ENCODE measurements at places on chromosomes 5 and 9. TPM values are rescaled to one million over a fixed set of nuclear protein-coding genes. Genes with fewer than 3 reads are reported as not detected.

Gene LHX3
- 0.16 TPM for total RNA-seq

Gene DYNC2I2
- 3.2 TPM for total RNA-seq

Gene MEIKIN
- not detected for total RNA-seq

Gene IL13
- total RNA-seq: not detected

Gene TEX48
- not detected for total RNA-seq

Gene SHC3
- not detected for total RNA-seq

Gene COMMD10
- total RNA-seq: 27.6 TPM

Gene ACTBL2
- not detected for total RNA-seq

Gene DBH
- 1.7 TPM for total RNA-seq

Gene FOXD4
- total RNA-seq: not detected

Gene C9orf78
- 145 TPM for total RNA-seq

Gene PRUNE2
- not detected for total RNA-seq

Gene IL3
- total RNA-seq: not detected

Gene PCDHB6
- total RNA-seq: not detected

Gene SLC28A3
- not detected for total RNA-seq

Gene SPINK13
- total RNA-seq: not detected

Gene TMEM215
- not detected for total RNA-seq

Gene GRIN1
- not detected for total RNA-seq

Gene TAL2
- not detected for total RNA-seq

Gene ZNF79
- 4.3 TPM for total RNA-seq

Gene GAPT
- total RNA-seq: not detected

Gene CDC20B
- total RNA-seq: not detected

Gene ADAMTSL2
- total RNA-seq: 1.3 TPM

Gene CCDC152
- total RNA-seq: 1.2 TPM

Gene CA9
- not detected for total RNA-seq

Gene LCN15
- not detected for total RNA-seq

Gene SLC36A1
- 2.8 TPM for total RNA-seq

Gene GPR151
- total RNA-seq: not detected

Gene ACOT12
- 0.44 TPM for total RNA-seq

Gene CDKN2B
- total RNA-seq: not detected

Gene SEC24A
- total RNA-seq: 11.7 TPM

Gene SLC46A2
- not detected for total RNA-seq

Gene BAAT
- total RNA-seq: not detected

Gene MRPL22
- 30.2 TPM for total RNA-seq

Gene DRD1
- not detected for total RNA-seq

Gene LAMC3
- 0.66 TPM for total RNA-seq

Gene ATP6V1G1
- total RNA-seq: 144 TPM

Gene FOXD4L6
- not detected for total RNA-seq

Gene NADK2
- total RNA-seq: 12.5 TPM

Gene ARID3C
- total RNA-seq: 0.25 TPM

Gene OGN
- total RNA-seq: not detected

Gene HAND1
- total RNA-seq: not detected

Gene ZNF454
- total RNA-seq: not detected

Gene SCGB3A2
- not detected for total RNA-seq

Gene MSX2
- 0.30 TPM for total RNA-seq

Gene CACNA1B
- total RNA-seq: not detected

Gene ENTREP1
- 0.14 TPM for total RNA-seq
